ENCODE measurements at places on chromosomes 6 and 20. TPM values are rescaled to one million over a fixed set of nuclear protein-coding genes. Genes with fewer than 3 reads are reported as not detected.

B3GAT2 gene
- polyA plus RNA-seq: 2.2 TPM

DNA sequence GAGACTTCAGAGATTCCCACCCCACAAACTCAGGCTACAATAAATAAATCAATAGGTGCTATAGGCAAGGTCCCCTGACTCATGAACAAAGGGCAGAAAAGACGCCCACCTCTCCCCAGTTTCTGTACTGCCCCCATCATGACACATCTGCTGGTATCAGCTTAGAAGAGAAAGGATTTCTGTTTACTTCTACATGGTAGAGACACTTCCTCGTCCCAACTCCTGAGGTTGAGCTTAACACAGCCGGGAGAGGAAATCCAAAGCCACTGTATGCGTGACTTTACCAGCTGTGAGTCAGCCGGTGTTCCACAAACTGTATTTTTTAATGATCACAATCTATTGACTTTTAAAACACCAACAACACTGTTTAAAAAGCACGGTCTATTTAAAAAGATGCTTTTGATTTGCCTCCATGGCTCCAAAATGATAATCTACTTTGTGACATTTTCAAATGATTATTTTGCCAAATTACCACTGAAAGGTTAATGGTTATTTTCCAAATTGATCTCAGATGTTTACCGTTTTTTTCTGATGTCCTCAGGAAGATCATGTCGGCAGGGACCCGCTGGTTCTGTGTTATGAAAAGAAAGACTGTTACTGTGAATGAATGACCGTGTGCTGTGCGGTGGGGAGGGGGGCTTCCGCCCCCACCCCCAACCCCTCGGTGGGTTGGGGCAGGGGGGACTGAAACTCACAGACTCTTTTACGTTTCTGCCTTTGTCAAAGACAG, 72.5 kb downstream of the ATP9A start:
- DNase-seq: no peak

DNA sequence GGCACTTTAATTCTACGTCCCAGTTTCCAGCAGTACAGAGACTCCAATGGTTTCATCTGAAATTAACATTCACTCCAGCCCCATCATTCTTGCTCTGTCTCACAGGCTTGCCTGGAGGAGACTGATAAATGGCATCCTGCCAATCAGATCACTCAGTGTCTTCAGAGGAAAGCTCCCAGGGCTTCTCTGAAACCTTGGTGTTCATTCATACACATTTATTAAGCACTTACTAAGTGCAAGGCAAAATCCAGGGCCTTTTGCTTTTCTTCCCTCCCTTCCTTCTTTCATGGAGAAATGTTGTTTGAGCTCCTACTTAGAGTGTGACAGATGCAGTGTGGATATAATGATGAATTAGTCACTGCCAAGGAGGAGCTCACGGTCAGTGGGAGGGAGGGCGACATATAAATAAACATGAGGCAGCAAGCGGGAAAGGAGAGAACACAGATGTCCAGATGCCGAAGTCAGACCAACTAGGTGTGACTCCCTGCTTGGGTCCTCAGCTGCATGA, 106.7 kb upstream of the DTNBP1 start:
- no peak for DNase-seq

DNA sequence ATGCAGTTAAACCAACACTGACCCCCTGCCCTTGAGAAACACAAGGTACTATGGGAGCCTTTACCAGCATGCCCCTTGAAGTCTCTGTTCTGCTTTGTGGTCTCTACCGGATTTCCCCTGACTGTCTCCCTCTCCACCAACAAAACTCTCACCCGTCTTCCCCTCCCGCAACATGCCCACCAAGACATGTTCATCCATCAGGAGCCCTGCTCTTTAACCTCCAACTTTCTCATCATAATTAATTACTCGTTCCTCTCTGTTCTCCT, 1.1 kb downstream of the ZNF165 start:
- no peak for DNase-seq
